ENCODE measurements at places on chromosomes 7 and 10. TPM values are rescaled to one million over a fixed set of nuclear protein-coding genes. Genes with fewer than 3 reads are reported as not detected.

PTPN12 gene
- total RNA-seq, result 66.5 TPM

GRCh38 chr10:108014145-108014901 lies 849.8 kb upstream of the SORCS1 start:
- H3K36me3 ChIP-seq, result no peaks in the 10 kb centered on the region
- H3K4me1 ChIP-seq, result no peaks in the 10 kb centered on the region
- DNase-seq, result no peak
- H3K27ac ChIP-seq, result no peak overlapping the region

DNA sequence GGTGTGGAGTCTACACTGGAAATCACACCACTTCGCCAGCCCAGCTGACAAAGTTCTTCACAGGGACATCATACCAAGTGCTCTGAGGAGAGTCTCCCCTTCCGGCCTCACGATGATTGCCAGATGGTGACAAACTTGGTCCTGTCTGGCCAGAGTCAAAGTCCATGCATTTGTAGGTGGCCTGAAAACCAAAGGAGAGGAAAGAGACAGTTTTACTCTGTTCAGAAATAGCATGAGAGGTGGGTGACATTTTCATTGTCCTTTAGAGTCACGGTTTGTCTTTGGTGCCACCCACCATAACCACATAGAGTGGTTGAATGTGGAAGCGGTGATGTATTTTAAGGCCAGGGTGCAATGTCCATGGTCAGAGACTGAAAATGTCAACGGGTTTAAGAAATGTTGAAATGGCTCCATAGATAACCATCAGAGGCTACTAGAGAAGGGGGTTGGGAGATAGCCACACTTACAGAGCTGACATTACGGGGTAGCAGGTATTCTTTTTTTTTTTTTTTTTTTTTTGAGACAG lies 33.0 kb downstream of the BTBD16 start:
- no peak for DNase-seq
- H3K27ac ChIP-seq, result no peak overlapping the region
- no peak overlapping the region for H3K4me3 ChIP-seq
- H3K27me3 ChIP-seq, result no peaks in the 10 kb centered on the region

DNA sequence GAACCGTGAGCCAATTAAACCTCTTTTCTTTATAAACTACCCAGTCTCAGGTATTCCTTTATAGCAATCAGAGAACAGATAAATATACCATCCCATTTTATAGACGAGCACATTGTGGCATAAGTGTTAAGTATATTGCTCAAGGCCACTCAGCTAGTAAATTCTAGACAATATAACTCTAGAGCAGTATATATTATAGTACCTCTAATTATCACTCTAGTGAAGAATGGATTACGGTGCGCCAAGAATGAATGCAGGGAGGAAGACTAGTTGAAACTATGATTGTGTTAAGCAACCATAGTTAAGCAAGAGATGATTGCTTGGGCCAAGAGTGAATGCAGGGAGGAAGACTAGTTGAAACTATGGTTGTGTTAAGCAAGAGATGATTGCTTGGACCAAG lies 60.9 kb downstream of the BRAF start:
- H3K27me3 ChIP-seq, result no peaks in the 10 kb centered on the region
- H3K36me3 ChIP-seq, result no peaks in the 10 kb centered on the region
- H3K27ac ChIP-seq, result no peak overlapping the region
- no peaks in the 10 kb centered on the region for H3K4me1 ChIP-seq
- DNase-seq, result no peak

ZNF804B gene
- 0.08 TPM for total RNA-seq

GRCh38 chr7:106365252-106366005 lies 80.6 kb upstream of the NAMPT start:
- no peaks in the 10 kb centered on the region for H3K27me3 ChIP-seq
- H3K4me1 ChIP-seq, result no peaks in the 10 kb centered on the region
- H3K4me3 ChIP-seq, result no peak overlapping the region
- no peak overlapping the region for H3K27ac ChIP-seq
- no peaks in the 10 kb centered on the region for H3K36me3 ChIP-seq

GRCh38 chr7:131413711-131414110 lies 86.0 kb downstream of the MKLN1 start:
- H3K27ac ChIP-seq, result no peak overlapping the region
- H3K4me3 ChIP-seq, result no peak overlapping the region
- no peaks in the 10 kb centered on the region for H3K4me1 ChIP-seq
- no peak for DNase-seq

GRCh38 chr7:86243171-86243570 lies 400.5 kb upstream of the GRM3 start:
- no peak overlapping the region for H3K27ac ChIP-seq
- no peaks in the 10 kb centered on the region for H3K27me3 ChIP-seq
- no peaks in the 10 kb centered on the region for H3K36me3 ChIP-seq
- no peak for DNase-seq
- no peak overlapping the region for H3K4me3 ChIP-seq
- H3K4me1 ChIP-seq, result no peaks in the 10 kb centered on the region

- no peak overlapping the region for H3K27ac ChIP-seq
- no peaks in the 10 kb centered on the region for H3K27me3 ChIP-seq
- H3K4me3 ChIP-seq, result no peak overlapping the region
- H3K36me3 ChIP-seq, result no peaks in the 10 kb centered on the region
- DNase-seq, result no peak
- H3K4me1 ChIP-seq, result no peaks in the 10 kb centered on the region
Observed at GRCh38 chr10:108392286-108392685, 1227.8 kb upstream of the SORCS1 start.
